ENCODE measurements at places on chromosomes 16 and 17.

DNA sequence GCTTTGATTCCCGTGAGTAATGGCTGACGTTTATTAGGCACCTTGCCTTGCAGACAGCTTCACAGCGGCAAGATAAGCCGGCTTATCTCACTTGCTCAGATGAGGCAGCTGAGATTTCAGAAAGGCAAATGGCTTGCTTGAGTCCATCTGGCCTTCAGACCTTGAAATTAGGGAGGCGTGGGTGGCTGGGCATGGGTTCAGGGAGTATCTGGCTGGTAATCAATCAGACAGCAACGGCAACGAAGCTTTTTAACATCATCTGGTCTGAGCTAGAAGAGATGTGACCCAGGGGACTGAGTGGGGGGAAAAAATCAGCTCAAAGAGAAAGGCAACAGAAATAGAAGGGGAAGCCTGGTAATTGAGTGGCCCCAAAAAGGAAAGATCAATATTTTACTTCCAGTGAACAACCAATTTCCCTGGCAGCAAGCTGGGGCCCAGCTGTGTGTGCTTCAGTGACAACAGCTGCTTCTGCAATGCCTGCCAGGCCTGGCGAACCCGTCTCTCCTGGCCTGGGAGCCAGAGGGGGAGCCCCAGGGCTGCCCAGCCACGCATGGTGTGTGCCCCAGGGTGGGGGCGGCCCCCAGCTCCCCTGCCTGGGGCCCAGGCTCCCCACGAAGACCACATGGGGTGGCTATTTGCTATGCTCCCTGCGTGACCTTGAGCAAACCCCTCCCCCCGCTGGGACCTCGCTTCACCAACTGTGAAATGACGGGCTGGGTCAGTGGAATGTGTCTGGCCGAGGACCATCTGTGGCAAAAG is 34.0 kb downstream of the RAB11FIP4 start:
- no peak for DNase-seq

- DNase-seq, result no peak
Measured at GRCh38 chr16:12601290-12601900, 202.3 kb downstream of the CPPED1 start.

DNA sequence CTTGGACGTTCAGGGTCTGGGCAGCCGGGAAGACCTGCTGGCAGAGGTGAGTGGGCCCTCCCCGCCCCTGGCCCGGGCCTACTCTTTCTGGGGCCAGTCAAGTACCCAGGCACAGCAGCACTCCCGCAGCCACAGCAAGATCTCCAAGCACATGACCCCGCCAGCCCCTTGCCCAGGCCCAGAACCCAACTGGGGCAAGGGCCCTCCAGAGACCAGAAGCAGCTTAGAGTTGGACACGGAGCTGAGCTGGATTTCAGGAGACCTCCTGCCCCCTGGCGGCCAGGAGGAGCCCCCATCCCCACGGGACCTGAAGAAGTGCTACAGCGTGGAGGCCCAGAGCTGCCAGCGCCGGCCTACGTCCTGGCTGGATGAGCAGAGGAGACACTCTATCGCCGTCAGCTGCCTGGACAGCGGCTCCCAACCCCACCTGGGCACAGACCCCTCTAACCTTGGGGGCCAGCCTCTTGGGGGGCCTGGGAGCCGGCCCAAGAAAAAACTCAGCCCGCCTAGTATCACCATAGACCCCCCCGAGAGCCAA is 8.6 kb upstream of the ABCC3 start:
- peak; percentile 90 for DNase-seq

DNA sequence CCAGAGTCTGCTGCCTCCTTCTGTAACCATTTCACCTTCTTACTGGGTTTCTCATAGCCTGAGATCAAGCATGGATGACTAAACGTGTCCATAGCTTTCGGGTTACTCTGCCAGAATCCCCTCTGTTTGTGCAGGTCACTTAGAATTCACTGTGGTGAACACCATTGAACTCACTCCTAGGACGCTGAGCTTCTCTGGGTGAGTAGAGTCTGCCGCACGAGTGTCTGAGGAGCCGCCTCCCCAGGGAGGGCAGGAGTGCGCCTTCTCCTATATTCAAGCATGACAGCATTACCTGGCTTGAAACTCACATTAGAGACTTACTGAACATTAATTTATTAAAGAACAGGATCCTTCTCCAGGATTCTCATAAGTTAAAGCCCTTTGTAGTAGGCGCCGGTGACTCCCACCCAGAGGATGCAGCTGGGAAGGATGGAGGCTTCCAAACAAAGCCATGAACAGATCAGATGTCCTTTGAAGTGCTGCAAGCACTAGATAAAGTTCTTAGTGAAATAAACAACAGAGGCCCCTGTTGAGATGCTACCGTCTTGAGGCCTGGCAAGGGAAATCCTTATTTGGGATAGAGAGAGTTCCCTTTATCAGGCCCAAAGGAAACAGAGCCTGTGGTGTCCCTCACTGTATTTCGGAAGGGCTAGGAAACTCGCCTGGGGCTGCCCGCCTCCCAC is 144.6 kb upstream of the PLCG2 start:
- DNase-seq, result peak; percentile 95

GRCh38 chr16:78715673-78716072 is 616.2 kb downstream of the WWOX start:
- no peak for DNase-seq

GRCh38 chr16:31427441-31428278 is 500 bp downstream of the COX6A2 start:
- DNase-seq, result peak; percentile 46

DNA sequence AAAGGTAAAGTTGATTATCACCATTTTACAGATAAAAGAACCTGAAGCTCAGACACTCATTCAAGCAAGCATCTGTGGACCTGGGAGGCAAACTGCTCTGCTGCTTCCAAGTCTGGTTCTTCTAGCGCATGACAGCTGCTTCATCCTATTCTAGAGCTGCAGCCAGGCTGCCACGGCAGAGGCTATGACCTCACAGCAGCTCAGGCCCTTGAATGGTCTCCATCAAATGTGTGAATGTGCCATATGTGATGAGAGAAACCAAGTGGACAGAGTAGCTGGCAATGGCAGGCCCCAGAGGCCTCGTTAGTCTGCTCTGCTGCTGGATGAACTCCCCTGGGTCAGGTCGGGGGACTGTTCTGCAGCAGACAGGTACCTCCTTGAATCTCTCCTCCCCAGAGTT is 30.7 kb upstream of the FOXJ1 start:
- no peak for DNase-seq

DNA sequence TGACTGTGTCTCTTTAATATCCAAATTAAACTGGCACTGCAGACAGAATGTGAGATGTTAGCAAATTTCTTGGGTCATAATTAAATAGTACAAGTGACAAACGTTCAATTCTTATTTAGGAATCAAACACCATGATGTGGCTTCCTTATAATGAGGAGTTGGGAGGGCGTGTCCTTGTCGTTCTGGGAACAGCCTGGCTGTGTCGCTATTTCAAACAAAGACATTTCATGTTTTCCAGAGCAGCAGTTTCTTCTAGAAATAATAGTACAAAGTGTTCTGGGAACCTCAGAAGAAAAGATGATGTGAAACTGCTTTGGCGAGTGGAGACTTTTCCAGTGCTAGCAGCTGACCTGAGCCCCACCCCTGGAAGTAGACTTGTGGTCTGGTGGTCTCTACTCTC is 301.7 kb upstream of the N4BP1 start:
- no peak for DNase-seq

GRCh38 chr17:34140006-34140405 is 115.1 kb upstream of the CCL2 start:
- DNase-seq, result no peak

- no peak for DNase-seq
Measured at GRCh38 chr17:69188064-69188463, 40.6 kb downstream of the ABCA10 start.

GRCh38 chr16:72788269-72788809 is 259.6 kb downstream of the ZFHX3 start:
- no peak for DNase-seq

DNA sequence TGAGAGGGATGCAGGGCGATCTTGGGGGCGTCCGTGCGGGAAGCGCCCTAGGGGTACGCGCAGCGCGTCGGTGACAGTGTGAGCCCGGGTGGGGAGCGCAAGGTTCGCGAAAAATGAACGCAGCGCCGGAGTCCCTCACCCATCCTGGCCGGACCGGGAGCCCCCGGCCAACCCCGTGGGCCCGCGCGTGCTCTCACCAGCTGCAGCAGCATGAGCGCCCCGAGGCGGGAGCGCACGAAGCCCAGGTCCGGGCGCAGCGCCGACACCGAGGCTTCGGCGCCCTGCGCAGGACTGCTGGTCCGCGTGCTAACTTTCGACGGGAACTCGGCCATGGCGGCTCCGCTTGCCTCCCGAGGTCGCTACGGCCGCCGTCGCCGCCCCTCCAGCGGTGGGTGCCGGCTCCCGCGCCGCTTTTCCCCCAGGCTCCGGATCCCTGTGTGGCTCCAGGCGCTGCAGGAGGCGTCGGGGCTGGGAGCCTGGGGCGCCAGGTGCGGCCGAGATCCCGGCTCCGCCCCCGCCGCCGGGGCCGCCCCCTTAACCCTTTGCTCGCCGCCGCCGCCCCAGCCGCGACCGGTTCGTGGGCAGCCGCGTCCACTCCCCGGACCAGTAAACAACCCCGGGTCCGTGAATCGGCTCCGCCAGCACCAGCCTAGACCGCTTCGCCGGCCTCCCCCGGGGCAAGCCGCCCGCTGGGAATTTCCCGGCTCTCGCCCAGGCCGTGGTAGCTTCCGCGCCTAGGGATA is at the start of gene PLLP:
Gene PLLP (minus strand): TSS at position 464 of the 743 bp plus-strand sequence. CDS start 132 bp downstream, at position 332.
- DNase-seq, result peak; percentile 58

DNA sequence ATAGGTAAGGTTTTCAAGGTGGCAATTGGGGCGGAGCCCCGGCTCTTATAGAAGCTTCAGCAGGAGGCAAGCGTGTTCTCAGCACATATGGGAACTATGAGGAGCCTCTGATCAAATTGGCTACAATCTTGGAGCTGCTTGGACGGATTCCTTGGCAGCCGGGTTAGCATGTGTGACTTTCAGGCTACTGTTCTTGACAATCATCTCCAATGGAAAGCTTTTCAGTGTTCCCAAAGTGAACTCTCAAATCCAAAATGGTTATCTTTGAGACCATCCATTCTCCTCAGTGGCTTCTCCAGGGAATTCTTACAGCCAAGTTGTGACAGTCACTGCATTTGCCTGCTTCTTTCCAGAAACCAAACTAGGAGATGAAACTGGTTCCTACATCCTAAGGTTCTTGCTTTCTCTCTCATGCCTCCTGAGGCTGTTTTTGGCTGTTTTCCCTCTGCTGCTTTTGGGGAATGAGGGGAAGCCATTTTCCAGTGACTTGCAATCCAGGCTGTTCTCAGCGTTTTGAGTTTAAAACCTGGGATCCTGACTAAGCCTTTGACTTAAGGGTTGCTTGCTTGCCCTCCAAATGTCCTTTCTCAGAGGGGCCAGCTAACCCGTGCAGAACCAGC is 10.9 kb downstream of the HAS3 start:
- DNase-seq, result no peak

- DNase-seq, result no peak
Measured at GRCh38 chr17:5769593-5770354, 185.5 kb upstream of the NLRP1 start.

- no peak for DNase-seq
Measured at GRCh38 chr16:60142619-60143347, 1408.7 kb upstream of the GOT2 start.

- DNase-seq, result no peak
Measured at GRCh38 chr16:53855056-53855455, 151.1 kb downstream of the FTO start.

- no peak for DNase-seq
Measured at GRCh38 chr17:67528751-67529436, 151.8 kb downstream of the PITPNC1 start.

- DNase-seq, result no peak
Measured at GRCh38 chr17:33266116-33266515, 27.0 kb downstream of the ASIC2 start.

- DNase-seq, result no peak
Measured at GRCh38 chr17:65243838-65244625, 106.9 kb downstream of the RGS9 start.

- no peak for DNase-seq
Measured at GRCh38 chr17:8382052-8382879, 727 bp downstream of the RPL26 start.

DNA sequence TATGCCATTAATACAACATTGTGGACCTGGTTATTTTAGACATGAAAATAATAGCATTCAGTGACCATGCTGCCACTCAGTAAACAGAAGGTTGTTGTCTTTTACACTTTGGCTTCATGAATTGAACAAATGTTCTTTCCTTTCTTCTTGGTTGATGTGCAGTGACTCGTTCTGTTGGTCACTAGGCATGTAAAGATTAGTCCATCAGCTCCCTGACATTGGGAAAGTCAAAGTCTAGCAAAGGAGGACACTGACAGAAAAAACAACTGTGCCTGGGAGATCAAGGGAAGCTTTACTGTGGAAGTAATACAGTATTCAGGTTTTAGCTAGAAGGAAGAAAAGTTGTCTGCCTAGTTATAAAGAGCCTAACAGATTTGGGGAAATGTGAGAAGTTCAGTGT is 6.9 kb downstream of the KCNJ16 start:
- DNase-seq, result no peak

DNA sequence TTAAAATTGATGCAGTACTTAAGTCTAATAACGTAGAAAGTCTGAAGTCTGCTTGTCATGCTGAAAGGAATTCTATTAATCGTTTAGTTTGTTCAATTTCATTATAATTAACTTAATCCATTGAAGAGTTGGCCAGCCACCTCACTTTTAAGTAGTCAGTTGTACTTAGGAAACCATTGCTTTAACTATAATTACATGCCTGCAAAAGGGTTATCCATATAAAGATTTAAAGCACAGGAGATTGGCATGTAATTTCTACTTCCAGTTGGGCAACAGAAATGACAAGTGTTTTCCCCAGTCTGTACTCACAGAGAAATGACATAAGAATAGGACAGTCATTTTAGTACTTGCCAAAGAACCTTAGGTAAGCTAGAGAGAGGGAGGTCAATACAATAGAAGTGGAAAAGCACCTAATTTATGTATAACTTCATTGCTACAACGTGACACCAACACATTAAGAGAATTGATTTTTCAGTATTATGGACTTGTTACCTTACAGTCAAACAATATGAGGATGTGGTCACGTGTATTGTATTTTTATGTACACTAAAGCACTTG is 3.7 kb upstream of the USP32 start:
- DNase-seq, result peak; percentile 27

Measured in common myeloid progenitor, CD34-positive (primary cell).